Amniotic stem cell (primary cell): ENCODE measurements at places on chromosomes 4 and X.
A peak's percentile ranks its signal among the peaks of the same experiment; 100 is the strongest.

DNA sequence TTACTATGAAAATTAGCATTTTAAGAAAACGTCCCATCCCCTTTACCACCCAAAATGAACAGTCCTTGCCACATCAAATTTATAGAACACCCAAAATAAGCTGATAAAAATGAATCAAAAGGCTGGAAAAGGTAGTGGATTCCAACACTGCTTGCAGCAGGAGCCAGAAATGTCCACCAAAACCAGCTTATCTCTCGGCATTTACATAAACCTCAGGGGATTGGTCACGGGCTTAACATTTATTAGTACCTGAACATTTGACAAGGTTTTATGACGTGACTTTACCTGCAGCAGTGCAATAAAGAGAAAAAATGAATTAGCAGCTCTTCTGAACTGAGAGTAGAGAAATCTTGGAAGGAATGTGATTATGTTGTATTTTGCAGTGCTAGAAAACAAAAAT is 31.6 kb downstream of the ATP8A1 start:
- DNase-seq, result no peak

GRCh38 chr4:97270051-97270450 is 873.2 kb downstream of the STPG2 start:
- DNase-seq, result no peak

DNA sequence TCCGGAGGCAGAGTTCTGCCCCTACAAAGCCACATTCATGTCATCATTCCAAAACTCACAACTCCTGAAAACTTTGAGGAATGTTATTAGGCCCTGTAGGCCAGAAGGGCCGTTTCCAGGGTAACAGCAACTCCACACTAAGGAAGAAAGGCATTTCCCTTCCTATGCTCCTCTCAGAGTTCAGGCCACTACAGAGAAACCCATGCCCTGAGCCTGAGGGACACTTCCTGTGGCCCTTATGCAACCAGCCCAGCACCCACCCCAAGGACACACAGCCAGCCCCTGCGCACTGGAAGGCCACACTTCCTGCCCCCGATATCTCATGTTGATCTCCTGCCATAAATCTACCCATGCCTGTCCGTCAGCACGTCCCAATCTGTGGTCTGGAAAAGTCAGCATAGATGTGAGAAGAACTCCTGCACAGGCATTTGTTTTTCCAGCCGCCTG is 289.3 kb downstream of the BCOR start:
- peak; percentile 6 for DNase-seq

- peak; percentile 0 for DNase-seq
Observed at GRCh38 chrX:50579955-50580354, 109.3 kb upstream of the DGKK start.

- no peak for DNase-seq
Observed at GRCh38 chr4:148874331-148874730, 432.1 kb upstream of the NR3C2 start.

GRCh38 chrX:120429776-120430540 is 39.1 kb downstream of the LAMP2 start:
- DNase-seq, result no peak

DNA sequence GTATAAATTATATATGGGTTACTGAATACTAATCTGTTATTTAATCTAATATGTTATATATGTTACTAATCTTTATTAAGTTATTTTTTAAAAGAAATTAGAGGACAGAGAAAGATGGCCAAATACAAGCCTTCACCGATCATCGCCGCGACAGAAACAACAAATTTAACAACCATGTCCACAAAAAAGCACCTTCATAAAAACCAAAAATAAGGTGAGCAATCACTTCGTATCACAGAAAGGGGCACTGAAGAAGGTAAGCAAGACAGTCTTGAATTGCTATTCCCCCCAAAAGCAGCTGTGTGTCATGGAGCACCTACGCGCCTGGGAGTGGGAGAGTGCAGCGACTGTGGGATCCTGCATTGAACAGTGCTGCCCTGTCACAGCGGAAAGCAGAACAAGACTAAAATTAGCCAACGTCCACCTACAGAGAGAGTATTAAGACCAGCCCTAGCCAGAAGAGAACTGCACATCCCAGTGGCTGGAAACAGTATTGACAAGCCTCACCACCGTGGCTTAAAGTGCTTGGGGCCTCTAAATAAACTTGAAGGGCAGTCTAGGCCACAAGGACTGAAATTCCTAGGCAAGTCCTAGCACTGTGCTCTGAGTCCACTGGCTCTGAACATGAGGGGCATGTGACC is 38.5 kb downstream of the LRBA start:
- no peak for DNase-seq

DNA sequence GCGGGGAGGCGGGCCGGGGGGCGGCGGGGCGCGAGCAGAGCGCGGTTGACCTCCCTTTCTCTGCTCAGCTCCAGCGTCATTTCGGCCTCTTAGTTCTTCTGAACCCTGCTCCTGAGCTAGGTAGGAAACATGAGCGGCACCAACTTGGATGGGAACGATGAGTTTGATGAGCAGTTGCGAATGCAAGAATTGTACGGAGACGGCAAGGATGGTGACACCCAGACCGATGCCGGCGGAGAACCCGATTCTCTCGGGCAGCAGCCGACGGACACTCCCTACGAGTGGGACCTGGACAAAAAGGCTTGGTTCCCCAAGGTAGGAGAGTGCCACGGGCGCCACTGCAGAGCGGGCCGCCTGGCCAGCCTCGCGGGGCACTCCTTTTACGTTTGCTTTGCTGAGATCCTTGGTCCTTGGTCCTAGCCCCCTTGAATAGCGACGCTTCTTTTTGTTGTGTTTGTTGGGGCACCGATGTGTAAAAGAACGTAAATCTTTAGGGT is at the start of gene HTATSF1:
Gene HTATSF1 (plus strand): TSS at position 37 of the 497 bp plus-strand sequence. CDS start 93 bp downstream, at position 130.
- no peak for DNase-seq

- DNase-seq, result no peak
Observed at GRCh38 chr4:181674315-181674875, 568.8 kb upstream of the TENM3 start.

GRCh38 chr4:86595426-86595805 is 1.3 kb downstream of the PTPN13 start:
- DNase-seq, result peak; percentile 33

GRCh38 chr4:123325241-123325681 is 71.3 kb upstream of the SPRY1 start:
- no peak for DNase-seq

GRCh38 chr4:172750910-172751309 is 417.7 kb upstream of the GALNT7 start:
- DNase-seq, result no peak

- no peak for DNase-seq
Observed at GRCh38 chrX:132638313-132638712, 149.5 kb upstream of the MBNL3 start.

DNA sequence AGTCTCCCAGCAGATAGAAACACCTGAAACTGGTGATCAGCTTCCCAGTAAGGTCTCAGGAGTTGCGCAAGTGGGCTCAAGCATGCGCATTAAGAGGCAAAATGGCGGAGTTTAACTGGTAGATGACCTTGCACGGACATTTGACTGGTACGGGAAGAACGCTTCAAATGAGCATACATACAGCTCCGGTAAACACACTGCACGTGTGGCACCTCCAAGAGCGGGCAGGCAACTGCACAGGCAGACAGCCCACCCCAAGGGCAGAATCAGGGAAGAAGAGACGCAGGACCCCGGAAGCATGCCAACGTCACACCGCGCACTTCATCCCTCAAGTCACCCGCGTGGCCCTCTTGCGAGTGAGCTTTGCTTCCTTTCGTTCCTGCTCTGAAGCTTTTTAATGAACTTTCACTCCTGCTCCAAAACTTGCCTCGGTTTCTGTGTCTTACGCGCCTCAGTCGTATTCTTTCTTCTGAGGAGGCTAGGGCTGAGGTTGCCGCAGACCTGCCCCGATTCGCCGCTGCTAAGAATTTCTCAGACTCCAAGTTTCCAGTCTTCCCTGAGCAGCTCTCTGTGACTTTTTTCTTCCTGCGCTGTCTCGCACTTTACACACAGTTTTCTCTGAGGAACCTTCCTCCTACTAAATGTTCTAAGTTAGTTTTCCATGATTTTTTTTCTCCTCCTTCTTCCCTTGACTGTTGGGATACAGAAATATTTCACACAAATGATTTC is 180.7 kb upstream of the ZFP42 start:
- DNase-seq, result no peak

GRCh38 chr4:121411151-121411744 is 30.4 kb upstream of the QRFPR start:
- no peak for DNase-seq

GRCh38 chrX:69185141-69185540 is 19.9 kb upstream of the PJA1 start:
- DNase-seq, result no peak

DNA sequence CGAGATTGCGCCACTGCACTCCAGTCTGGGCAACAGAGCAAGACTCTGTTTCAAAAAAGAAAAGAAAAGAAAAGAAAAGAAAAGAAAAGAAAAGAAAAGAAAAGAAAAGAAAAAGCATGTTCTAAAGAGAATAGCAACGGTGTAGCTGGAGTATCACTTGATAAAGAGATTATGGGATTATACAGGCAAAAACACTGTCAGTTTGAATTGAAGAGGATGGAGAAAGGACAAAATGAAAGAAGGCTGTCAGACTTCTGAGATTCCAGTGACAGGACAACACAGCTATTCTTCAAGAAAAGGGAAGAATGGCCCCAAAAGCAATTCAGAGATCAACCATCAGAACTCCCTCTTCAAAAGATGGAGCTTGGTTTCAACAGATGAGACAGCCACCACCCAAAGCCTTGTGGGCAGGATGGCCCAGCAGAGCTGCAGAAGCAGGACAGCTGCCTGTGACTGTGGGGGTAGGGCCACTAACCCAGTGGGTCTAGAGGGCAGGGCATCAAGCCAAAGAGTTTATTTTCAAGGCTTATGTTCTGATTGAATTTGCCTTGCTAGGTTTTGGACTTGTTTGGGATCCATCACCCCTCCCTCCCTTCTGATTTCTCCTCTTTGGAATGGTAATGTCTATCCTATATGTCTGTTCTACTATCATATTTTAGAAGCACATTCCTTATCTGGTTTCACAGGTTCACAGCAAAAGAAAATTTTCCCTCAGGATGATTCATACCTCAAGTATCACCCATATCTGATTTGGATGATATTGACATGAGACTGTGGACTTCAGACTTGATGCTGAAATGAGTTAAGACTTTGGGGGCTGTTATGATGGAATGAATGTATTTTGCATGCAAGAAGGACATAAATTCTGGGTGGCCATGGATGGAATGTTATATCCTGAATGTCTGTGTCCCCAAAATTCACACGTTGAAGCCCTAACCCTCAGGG is 17.5 kb downstream of the RFC1 start:
- DNase-seq, result peak; percentile 20

DNA sequence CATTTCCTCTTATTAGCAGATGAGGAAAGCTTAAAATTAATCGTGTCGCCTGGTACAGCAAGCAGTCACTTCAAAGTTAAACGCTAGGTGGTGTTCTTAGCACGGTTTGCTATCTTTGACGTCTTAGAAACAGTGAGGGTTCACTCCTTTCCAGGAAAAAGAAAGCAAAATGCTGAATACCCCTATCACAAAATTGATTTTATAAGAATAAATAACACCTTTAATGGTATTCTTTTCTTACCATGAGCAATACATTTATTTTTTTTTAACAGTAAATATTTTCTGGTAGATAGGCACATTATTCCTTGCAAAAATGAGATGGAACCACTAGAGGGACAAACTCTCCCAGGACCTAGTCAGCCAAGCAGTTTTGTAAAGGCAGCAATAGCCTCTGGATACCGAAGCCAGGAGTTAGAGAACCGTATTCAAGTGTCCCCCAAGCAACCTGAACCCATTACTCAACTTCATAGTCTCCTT is 153.9 kb downstream of the KDR start:
- DNase-seq, result peak; percentile 58

GRCh38 chrX:20656721-20657120 is 390.0 kb upstream of the RPS6KA3 start:
- no peak for DNase-seq

- no peak for DNase-seq
Observed at GRCh38 chr4:89720981-89721380, 116.0 kb downstream of the SNCA start.

- DNase-seq, result no peak
Observed at GRCh38 chrX:10045327-10046000, 78.3 kb downstream of the CLDN34 start.

- DNase-seq, result no peak
Observed at GRCh38 chr4:81663368-81663767, 191.7 kb upstream of the RASGEF1B start.

- DNase-seq, result no peak
Observed at GRCh38 chr4:47486231-47486673, 1.2 kb downstream of the ATP10D start.

DNA sequence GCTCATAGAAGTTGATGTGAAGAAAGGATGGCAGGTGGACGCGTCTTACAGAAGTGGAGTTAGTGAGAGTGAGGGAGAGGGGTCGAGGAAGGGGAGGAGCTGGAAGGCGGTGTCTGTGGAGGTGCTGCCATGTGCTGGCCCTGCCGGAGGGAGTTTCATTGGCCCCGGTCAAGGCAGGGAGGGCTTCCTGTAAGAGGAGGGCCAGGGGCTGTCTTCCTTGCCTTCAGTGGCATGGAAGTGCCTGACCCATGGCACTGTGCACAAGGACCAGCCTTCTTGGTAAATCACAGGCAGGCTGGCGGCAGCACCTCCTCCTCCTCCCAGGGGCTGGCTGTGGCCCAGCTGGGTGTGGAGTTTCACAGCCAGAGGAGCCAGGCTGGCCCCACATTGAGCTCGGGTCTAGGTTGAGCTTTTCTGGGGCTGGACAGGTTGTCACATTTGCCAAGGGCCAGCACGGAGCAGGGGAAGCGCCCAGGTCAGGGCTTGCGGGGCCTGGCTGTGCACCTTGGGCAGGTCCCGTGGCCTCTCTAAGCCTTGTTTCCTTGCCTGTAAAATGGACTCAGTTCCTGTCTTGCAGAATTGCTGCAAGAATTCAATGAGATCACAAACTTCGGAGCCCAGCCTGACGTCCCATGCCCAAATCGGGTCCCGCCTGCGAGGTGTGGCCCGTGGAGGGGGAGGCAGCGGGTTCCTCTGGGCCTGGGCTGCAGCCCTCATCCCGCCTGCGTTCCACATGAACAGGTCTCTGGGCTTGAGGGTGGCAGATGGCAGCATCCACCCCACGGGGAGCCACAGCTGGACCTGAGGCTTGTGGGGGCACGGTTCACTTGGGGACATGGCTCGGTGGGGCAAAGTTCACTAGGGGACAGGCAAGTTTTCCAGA is 7.0 kb downstream of the HTRA3 start:
- no peak for DNase-seq

GRCh38 chr4:144584428-144584827 is 61.5 kb upstream of the HHIP start:
- no peak for DNase-seq

DNA sequence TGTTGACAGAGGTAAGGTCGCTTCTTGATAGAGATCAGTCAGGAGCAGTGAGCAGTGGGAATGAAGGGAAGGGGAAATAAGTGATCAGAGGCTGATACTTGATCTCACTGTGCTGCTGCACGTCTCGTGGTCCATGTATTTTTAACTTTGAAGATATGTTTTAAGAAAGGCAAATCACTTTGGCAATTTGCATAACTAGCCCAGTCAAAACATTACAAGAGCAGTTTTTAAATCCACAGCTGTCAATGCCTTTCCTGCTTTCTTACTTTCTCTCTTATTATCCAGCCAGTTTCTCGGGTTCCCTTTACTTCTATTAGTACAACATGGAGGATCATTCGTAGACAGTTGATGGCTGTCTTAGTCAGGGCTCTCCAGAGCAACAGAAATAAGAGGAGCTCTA is 472.8 kb downstream of the TMA16 start:
- no peak for DNase-seq

- no peak for DNase-seq
Observed at GRCh38 chr4:176236946-176237345, 32.1 kb downstream of the ASB5 start.
